Subcutaneous adipose tissue (tissue), 4 donors: ENCODE measurements at places on chromosomes 5 and 9. TPM values are rescaled to one million over a fixed set of nuclear protein-coding genes. Genes with fewer than 3 reads are reported as not detected.

The TSLP gene
- 0.75 TPM for total RNA-seq

The LCP2 gene
- total RNA-seq, result 45.8 TPM

The PCDHGA6 gene
- 6.2 TPM for total RNA-seq

The CNTNAP3 gene
- 4.6 TPM for total RNA-seq

The PRELID2 gene
- 16.3 TPM for total RNA-seq

The CDH12 gene
- total RNA-seq, result not detected

The ARHGEF37 gene
- 5.3 TPM for total RNA-seq

The CHSY3 gene
- total RNA-seq, result 3.7 TPM

The DMRT1 gene
- total RNA-seq, result not detected

The PCDHGB4 gene
- total RNA-seq, result 4.1 TPM

The ADAMTS19 gene
- total RNA-seq, result not detected

The SOHLH1 gene
- total RNA-seq, result not detected

The STK32A gene
- 1.8 TPM for total RNA-seq

The SPATA31D3 gene
- total RNA-seq, result not detected

The GTF2H2 gene
- total RNA-seq, result 28.7 TPM

The HRH2 gene
- 2.4 TPM for total RNA-seq

The NAIP gene
- 24.3 TPM for total RNA-seq

The SLC34A3 gene
- total RNA-seq, result not detected

The PHF24 gene
- 0.34 TPM for total RNA-seq
